ENCODE measurements at places on chromosomes 7 and 10. TPM values are rescaled to one million over a fixed set of nuclear protein-coding genes. Genes with fewer than 3 reads are reported as not detected.

Gene SAMD8
- 24.6 TPM for total RNA-seq

Gene RNF32
- total RNA-seq, result 1.1 TPM

Gene SLC18A2
- 2.0 TPM for total RNA-seq

Gene GSTO2
- total RNA-seq, result 13.5 TPM

Gene UFSP1
- 4.5 TPM for total RNA-seq

Gene GPNMB
- total RNA-seq, result 31.2 TPM

Gene RBM48
- 15.9 TPM for total RNA-seq

Gene SRGN
- total RNA-seq, result 93.9 TPM

Gene GRK5
- 12.4 TPM for total RNA-seq

Gene ZNF777
- 9.8 TPM for total RNA-seq

Gene CAV1
- total RNA-seq, result 78.1 TPM

Gene LGI1
- total RNA-seq, result 3.6 TPM

Gene STAMBPL1
- total RNA-seq, result 6.8 TPM

Gene NOS3
- total RNA-seq, result 22.5 TPM

Gene ATG9B
- 0.70 TPM for total RNA-seq
